ENCODE measurements at places on chromosomes 7 and 10. TPM values are rescaled to one million over a fixed set of nuclear protein-coding genes. Genes with fewer than 3 reads are reported as not detected.

Gene CALML5
- not detected for polyA plus RNA-seq

GRCh38 chr7:75985009-75985517, 9.3 kb downstream of the TMEM120A start:
- no peak for DNase-seq

Gene H2BK1
- not detected for polyA plus RNA-seq

DNA sequence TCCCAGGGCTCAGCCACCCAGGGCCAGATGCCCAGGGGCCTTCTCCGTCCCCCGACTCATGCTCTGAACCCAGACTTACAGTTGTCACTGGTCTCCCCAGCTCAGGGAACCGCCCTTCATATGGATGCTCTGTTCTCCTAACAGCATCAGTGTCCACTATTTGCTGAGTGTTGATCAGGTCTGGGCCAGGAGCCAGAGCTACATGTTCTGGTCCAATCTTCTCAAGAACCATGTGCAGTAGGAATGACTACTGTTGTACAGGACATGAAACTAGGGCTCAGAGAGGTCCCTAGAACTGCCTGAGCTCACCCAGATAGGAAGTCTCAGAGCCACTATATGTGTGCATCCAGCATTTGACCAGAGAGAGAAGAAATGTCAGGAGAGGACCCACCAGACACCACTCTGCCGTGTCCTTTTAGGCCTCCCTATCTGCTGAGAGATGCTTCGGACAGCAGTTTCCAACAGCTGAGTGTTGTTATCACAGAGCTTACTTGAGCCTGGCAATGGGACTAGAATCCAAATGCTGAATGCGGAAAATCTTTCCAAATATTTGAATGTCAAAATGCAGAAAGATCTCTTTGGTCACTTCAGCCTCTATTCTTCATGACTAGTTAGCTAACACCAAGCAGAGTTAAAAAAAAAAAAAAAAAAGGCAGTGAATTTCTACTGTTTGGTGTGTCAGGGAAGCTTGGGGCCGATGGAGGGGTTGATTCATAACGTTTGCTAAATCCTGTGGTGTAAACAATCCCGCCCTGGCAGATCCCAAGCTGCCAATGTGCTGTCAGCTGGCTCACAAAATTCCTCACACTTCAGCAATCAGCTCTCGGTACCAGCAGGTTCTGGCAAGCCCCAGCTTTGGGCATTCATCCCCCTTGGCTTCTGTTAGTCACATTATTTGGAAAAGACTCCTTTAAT, 246.1 kb downstream of the TNS3 start:
- DNase-seq: peak; percentile 48

DNA sequence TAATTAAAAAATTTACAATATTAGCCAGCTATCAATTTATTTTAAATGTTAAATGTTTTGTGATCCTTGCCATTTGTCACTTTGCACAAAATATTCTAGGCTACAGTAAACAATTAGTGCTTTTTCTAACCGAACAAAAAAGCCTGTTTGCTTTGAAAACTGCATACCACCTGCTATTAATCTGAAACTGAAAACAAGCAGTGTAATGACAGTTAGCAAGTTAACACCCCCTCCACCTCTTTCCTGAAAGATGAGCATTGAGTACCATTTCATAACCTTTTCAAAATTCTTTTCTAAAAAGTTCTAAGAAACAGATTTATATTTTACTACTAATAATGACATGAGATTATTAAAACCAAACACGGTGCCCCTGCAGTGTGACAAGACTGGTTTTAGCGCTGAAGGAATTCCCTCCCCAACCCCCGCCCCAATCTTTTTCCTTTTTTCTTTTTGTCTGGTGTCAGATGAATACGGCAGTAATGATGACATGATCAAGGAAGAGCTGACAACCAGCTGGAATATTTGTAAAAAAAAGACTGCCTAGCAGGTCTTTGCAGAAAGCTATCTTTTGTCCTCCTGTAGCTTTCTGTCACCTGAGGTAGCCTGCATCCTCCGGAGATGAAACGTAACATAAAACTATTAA, 175.6 kb downstream of the CHCHD3 start:
- DNase-seq: no peak

DNA sequence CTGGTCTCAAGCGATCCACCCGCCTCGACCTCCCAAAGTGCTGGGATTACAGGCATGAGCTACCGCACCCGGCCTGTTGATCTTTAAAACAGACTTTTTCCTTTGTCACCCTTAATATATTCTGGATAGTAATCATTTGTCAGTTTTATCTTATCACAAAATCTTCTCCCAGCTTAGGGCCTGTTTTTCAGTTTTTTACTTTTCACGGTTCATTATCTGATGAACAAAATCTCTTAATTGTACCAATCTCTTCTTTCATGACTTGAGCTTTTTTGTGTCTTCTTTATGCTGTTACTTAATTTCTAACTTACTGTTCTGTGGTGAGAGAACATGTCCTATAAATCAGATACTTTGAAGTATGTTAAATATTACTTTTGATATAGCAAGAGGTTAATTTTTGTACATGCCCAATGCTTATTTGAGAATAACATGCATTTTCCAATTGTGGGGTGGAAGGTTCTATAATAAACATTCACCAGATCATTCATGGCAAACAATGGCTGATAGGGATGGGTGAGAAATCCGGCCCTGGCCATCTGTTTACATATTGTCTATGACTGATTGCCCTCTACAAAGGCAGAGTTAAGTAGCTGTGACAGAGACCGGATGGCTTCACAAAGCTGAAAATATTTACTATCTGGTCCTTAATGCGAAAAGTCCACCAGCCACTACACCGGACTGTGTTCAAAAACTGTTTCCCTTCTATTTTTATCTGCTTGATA, 5.3 kb downstream of the PAPOLB start:
- DNase-seq: no peak

GRCh38 chr7:141290973-141291372, 217.1 kb downstream of the TMEM178B start:
- DNase-seq: no peak

Gene CAPZA2
- polyA plus RNA-seq: 128 TPM

DNA sequence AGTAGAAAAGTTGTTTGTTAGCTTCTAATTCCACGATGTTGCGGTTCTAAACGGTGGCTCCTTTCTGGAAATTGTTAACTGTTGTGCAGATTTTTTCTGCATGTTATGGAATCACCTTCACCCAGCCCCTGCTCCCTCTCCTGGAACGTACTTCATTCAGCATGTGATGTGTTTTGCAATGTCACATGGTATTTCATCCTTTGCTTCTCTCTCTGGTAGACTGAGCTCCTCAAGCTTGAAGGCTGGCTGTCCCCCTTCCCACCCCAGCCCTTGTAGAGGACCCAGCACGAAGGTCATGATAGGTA, 4.4 kb downstream of the PPP2R2D start:
- no peak for DNase-seq

Gene RASA4B
- 5.2 TPM for polyA plus RNA-seq

Gene MORN4
- 16.0 TPM for polyA plus RNA-seq

Gene POT1
- 36.5 TPM for polyA plus RNA-seq

Gene IGFBP1
- polyA plus RNA-seq: 0.07 TPM

- no peak for DNase-seq
Measured at GRCh38 chr10:111747751-111748150, 435.8 kb downstream of the GPAM start.

DNA sequence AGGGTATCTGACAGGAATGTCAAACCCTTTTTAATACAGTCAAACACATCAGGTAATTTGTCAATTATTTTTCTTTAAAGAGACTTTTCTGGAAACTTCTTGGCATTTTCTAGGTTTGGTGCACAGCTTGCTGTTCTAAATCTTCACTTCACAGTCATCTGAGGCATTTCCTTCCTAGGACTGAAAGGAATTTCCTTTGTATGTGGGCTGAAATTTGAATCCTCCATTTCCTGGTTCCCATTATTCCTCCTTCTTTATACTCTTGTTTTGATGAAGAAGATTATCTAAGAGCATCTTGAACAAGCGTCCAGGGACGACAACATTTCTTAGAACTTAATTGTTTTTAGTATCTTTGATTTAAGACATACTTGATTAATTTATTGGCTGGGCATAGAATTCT, 24.9 kb downstream of the CALD1 start:
- DNase-seq: no peak

Gene PTER
- 6.3 TPM for polyA plus RNA-seq

- DNase-seq: no peak
Measured at GRCh38 chr7:37196676-37197075, 252.0 kb downstream of the ELMO1 start.

DNA sequence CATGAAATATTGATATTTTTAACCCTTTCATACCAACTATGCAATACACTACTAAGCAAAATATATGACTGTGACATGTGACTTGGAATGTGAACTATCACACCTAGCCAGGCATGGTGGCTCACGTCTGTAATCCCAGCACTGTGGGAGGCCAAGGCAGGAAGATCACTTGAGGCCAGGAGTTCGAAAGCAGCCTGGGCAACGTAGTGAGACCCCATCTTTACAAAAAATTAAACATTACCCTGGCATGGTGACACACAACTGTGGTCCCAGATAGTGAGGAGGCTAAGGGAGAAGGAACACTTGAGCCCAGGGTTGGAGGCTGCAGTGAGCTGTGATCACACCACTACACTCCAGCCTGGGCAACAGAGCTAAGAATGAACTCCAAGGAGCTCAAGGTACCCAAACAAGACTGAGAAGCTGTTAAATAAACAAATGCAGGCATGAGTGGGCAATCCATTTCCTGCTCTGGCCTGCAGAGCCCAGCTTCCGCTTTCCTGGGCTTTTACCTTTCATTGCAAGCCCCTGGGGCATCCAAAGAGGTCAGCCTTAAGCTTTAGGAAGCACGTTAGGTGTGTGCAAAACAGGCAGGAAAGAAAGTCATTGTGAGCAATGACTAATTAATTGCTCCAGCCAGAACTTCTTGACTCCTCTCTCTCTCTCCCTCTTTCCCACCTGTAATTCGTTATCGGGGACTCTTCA, 162.1 kb upstream of the FOXK1 start:
- no peak for DNase-seq

DNA sequence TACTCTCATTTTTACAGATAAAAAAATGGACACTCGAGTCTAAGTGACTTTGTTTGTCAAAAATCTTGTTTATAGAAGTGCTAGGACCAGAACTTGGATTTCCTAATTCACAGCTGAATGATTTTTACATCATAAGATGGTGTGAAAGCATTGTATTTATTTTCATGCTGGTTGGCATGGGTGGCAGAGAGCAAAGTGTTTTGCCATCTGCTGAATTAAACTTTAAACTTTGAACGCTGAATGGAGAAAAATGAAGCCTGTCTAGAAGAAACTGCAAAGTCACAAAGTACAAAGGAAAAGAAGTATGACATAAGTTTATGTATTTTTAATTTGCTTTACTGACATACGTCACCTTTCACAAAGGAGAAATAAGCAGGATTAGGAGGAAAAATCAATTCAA, 142.0 kb downstream of the NRBF2 start:
- DNase-seq: no peak

Gene RAPGEF5
- polyA plus RNA-seq: 0.16 TPM

- no peak for DNase-seq
Measured at GRCh38 chr10:57699944-57700343, 567.8 kb downstream of the IPMK start.

Gene PCBD1
- polyA plus RNA-seq: 41.3 TPM

Gene FBXL13
- polyA plus RNA-seq: 0.95 TPM

DNA sequence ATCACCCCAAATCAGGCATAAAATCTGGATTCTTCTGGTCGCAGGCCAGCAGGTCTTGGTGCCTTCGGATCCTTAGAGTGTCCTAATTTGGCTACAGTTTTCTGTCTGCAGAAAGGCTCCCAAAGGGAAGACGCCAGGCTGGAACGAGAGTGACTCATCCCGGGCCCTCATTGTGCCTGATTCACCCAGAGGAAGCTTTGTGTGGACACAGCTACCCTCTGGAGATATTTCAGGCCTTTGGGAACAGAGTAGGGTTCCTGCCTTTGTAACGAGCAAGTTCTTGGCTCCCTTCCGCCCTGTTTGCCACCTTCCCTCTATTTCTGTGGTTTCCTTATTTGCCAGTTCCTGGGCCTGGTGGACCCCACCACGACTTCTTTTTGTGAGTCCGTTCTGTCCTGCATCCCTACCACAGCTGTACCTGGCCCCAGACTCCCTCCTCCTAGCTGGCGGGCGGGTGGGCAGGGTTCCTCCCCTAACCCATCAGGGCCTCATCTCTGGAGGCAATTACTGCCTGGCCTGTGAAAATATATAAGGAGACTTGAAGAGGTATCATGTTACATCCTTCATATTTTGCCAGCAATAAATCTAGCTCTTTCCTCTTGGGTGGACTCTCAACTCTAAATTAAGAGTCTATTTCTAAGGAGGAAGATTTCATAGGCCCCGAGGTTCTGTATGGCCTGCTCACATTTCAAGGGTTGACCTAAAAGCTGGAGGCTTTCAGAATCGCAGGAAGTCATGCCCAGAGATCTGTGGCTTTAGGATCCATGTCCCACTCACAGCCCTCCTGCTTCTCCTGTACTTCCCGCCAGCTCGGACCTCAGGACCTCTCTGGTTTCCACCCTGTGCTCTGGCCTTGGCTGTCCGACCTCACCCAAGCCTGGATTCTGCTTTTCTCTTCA, 219.2 kb upstream of the ZNF32 start:
- no peak for DNase-seq

DNA sequence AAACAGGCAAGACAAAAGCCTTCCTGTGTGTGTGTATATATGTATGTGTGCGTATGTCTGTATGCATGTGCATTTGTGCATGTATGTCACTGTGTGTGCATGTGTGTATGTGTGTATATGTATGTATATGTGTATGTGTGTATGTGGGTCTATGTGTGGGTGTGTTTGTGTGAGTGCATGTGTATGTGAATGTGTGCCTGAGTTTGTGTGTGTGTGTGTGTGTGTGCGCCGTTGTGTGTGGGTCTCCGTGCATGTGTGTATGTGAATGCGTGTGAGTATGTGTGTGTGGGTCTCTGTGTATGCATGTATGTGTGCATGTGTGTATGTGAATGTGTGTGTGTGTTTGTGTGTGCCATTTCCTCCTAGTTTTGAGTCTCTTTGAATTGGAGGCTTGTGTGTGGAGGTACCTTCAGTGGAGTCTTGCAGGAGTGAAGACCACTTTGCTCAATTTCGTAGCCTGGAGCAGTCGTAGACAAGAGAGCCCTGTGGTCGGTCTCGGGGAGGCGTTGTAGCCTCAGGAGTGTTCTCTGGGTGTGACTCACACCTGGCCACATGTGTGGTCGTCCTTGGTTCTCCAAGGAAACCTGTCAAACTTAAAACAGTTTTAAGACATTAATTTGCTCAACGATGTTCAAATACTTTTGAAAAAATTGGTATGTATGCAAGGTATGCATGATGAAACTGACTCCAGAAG, 28.1 kb downstream of the INPP5A start:
- no peak for DNase-seq

- DNase-seq: no peak
Measured at GRCh38 chr10:29646960-29647461, 12.2 kb upstream of the SVIL start.

DNA sequence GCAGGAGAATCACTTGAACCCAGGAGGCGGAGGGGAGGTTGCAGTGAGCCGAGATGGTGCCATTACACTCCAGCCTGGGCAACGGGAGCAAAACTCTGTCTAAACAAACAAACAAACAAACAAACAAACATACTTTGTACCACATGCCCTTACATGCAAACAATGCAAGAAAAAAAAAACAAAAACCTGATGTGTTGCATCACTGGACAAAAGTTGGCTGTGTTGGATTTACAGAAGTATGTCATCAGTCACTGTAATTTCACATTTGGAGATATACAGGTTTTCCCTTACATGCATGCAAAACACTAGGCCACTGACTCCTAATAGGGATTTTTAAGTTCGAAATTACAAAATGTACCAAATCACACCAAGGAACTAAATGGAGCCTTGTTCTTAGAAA, 138.5 kb downstream of the SRPK2 start:
- DNase-seq: no peak

Data from AG04450 (cell line).